ENCODE measurements at places on chromosomes 4 and X.

GRCh38 chr4:80619070-80619674 is 283.6 kb downstream of the CFAP299 start:
- no peak for DNase-seq

DNA sequence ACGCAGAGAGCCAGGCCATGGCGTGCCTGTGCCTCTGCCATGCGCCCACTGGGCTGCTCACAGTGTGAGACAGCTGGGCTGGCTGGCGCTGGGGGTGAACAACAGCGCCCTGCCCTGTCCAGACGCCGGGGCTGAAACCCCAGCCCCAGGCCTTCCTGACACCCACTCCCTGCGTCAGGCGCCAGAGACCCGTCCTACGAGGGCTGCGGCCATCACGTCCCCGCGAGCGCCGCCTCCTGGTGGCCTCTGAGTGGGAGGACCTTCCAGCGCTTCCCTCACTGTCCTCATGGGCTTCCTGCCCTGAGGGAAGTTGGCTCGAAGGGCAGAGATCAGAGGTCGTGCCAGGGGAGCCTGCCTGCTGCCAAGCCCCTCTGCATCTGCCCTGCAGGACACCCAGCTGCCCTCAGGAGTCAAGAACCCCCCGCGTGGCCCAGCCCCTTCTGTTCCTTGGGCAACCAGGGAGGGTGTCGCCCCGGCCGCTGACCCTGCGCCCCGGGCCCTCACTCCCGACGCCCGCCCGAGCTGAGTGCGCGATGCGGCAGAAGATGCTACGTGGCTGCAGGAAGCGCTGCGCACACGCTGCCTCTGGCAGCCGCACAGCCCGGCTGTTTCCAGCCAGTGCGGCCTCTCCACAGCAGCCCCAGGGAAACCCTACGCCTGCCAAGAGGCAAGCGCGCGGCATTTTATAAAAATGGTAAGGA is 16.2 kb downstream of the NELFA start:
- no peak for DNase-seq

GRCh38 chr4:54278216-54278615 is 49.1 kb downstream of the PDGFRA start:
- DNase-seq = no peak

DNA sequence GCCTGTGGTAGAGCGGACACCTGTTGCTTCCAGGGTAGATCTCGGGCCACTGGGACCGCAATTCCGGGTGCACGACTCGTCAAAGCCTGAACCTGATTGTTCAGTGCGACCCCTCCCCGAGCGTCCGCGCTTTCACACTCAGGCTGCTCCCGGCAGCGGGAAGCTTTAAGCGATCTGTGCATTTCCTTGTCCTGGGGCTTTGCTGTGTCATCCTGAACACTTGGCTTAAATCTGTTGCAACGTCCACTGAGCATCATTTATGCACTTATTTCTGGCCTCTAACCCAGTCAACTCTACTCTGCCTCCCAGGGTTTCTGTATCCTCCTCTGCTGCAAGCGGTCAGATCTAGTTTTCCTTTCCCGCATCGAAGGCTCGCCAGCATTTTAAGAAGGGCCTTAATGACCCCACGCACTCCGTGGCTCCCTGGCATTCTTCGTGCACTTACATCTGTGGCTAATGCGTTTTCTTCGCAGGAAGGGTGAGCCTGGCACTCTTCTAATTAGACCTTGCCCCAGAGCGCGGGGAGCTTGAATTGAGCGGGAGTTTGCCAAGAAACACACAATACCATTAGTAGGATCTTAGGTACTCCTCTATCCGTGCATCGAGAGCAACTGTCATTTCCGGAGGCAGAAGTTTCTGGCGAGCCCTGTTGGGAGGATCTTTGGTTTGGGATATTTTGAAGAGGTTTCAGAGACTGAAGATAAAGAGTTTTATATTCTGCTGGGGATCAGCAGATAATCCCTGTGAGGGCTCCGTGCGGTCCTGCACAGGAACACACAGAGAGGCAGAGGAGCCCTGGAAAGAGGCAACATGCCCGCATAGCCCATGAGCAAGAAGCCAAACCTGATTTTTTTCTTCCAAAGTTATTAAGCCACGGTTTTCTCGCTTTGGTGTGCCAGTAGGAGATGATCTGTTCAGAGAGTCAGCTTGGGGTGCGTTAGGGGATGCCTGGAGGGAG is 654 bp upstream of the DDIT4L start:
- no peak for DNase-seq

DNA sequence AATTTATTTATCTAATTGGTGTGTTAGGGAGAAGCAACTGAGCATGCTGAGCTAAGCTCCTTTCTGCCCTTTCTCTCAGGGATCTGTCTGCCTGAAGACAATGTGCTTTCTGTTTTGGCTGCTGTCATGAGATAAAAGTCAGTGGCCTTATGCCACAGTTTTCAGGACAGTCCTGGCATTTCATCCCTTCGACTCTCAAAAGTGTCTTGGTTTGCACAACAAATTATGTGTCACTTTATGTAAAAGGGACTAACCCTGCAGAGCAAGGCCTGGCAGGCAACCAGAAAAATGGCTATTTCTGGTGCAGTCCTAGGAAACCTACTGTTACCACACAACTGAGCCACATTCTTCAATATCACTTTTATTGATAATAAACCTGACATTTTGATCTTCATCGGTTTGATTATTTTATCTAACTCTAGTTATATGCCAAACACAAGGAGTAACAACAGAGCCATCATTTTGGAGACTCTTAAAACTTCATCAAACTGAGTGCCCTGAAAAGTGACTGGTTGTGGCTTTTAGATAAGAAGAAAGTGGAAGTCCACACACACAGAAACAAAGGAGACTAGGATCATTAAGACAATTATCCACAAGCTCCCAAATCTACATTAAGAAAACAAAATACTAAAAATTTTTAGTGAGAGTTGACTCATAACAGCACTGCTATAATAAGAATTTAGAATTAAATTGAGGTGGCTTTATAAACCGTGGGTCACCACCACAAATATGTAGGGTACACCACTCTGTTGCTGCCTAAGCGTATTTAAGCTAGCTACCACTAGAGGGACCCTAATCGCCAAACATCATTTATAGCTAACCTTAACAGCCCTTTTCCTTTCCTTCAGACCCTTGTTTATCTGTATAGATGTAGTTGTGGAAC is 95.9 kb upstream of the PTPN13 start:
- DNase-seq = no peak

- DNase-seq = no peak
Observed at GRCh38 chr4:69617083-69617694, 22.3 kb downstream of the UGT2A2 start.
